Activated effector memory CD4-positive, alpha-beta T cell treated with anti-CD3 and anti-CD28 coated beads, Interleukin-2, amount 50 U/mL, for 16 hours (primary cell): ENCODE measurements at places on chromosomes 4 and X.

GRCh38 chr4:161704653-161705052 lies 459.1 kb downstream of the FSTL5 start:
- no peak for DNase-seq

- DNase-seq: no peak
Measured at GRCh38 chrX:21811832-21812231, 27.6 kb upstream of the MBTPS2 start.

DNA sequence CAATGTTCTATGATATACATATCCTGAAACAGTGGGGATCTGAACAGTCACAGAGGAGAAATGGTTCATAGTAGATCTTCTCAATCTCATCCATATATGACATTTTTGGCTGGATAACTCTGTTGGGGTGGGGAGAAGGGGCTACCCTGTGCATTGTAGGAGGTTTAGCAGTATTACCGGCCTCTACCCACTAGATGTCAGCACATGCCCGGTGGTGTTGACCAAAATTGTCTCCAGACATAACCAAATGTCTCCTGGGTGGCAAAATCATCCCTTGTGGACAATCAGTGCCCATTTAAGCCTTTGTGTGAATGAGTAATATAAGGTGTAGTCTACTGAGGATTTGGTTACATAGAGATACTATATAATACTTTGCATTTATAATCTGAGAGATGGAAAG lies 89.9 kb downstream of the PLS3 start:
- no peak for DNase-seq

DNA sequence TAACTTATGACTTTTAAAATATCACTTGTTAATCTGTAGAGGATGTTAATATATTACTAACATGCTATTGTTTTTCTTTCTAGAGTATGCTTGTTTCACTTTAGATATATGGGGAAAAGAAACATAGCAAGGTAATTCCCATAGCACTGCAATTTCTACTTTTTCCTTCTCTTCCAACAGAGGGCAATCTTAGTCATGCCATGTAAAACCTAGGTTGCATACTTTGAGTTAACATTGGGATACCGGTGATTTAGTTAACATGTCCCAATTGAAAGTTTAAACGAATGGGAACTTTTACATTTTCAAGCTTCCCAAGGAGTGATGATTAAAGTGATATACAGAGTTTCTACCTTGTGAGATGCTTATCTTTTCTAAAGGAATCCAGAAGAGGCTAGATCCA lies 89.4 kb upstream of the IL13RA1 start:
- no peak for DNase-seq

- no peak for DNase-seq
Measured at GRCh38 chr4:89640620-89641366, 196.2 kb downstream of the SNCA start.

DNA sequence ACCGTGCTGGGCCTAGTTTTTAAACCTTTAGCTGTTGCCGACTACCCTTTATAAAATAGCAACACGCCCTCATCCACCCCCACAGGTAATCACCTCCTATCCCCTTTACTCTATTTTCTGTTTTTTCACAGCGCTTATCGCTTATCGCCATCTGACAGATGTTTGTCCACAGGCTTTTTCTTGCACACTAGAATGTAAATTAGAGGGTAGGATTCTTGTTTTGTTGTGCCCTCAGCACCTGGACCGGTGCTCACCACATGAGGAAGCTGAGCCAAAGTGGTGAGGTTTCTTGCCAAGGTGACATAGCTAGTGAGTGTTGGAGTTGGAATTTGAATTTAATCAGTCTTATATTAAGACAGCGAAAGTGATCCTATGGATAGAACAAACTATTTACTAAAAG lies 2.9 kb upstream of the RBBP7 start:
- DNase-seq: no peak

GRCh38 chr4:121304893-121305292 lies 75.9 kb downstream of the QRFPR start:
- DNase-seq: no peak
